CD4-positive, alpha-beta T cell (primary cell): ENCODE measurements at places on chromosomes 3 and 15.

DNA sequence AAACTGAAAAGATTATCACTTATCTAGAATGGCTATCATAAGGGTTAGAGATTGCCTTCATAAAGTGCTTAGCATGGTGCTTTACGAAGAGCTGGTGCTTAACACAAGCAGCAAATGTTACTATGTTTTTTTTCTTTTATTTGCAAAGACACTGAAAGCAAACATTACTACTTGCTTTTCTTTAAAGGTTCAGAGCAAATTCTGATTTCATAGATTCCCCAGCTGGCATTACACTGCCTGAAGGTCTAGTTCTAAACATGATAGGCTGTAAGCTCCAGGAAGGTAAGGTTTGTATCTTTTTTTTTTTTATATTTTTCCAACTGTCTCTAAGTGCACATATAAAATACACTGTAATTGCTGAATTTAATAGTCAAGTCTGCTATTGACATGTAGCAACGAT lies 71.9 kb downstream of the UQCC5 start:
- DNase-seq, result no peak

DNA sequence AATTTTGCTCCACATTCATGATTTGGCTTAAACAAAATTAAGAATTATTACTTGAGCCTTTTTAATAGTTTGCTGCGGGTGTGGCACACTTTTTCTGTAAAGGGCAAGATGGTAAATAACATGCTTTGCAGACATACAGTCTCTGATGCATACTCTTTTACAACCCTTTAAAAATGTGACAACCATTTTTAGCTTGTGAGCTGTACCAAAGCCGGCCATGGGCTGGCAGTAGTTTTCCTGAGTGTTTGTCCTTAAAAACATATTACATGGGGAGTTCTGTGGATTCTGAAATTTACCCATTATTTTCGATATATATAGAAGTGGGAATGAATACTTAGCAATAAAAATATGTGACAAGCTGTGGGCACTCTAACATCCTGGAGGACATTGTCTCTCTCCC lies 163.4 kb downstream of the FNDC3B start:
- no peak for DNase-seq

GRCh38 chr3:122183521-122183892 lies at the start of gene CASR:
Gene CASR, plus strand, starts transcription at chr3:122183668. Its CDS starts 70,522 bp downstream, at chr3:122254190.
- DNase-seq, result no peak

GRCh38 chr3:112569265-112569664 lies 7.4 kb downstream of the SLC35A5 start:
- DNase-seq, result no peak

DNA sequence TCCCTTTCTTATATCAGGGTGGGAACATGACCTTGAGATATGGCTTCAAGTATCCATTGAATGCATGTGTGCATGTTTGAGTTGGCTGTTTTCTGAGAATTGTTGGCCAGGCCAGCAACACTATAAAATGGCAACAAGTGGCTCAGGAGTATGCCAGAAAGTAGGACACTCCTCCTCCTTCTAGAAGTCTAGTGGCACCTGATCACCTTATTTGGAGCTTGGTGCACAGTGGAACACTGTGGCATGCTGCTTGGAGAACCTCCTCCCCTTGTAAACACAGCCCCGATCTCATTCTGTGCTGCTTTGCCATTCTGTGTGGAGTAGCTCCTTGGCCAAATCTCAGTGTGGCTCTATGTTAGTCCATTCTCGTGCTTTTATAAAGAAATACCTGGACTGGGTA lies 114.8 kb upstream of the NDN start:
- DNase-seq, result no peak

DNA sequence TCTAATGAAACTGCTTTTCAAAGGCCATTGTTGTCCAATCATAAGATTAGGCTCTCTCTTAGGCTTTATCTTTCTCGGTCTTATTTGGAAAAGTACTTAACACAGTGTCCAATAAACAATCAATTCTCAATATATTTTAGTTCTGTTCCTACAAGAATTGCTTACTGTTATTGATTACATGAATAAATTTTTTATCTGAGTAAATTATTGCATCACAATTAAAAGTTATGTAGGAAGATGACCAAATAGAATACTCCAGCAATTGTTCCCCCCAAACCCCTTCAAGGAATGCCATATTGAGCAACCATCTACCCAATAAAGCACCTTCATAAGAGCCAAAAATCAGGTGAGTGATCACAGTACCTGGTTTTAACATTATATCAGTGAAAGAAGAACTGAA lies 55.0 kb upstream of the RFX7 start:
- no peak for DNase-seq
